ENCODE measurements at places on chromosomes 16 and 17.

- DNase-seq, result no peak
Measured at GRCh38 chr17:77395501-77396048, 254.8 kb downstream of the SEC14L1 start.

DNA sequence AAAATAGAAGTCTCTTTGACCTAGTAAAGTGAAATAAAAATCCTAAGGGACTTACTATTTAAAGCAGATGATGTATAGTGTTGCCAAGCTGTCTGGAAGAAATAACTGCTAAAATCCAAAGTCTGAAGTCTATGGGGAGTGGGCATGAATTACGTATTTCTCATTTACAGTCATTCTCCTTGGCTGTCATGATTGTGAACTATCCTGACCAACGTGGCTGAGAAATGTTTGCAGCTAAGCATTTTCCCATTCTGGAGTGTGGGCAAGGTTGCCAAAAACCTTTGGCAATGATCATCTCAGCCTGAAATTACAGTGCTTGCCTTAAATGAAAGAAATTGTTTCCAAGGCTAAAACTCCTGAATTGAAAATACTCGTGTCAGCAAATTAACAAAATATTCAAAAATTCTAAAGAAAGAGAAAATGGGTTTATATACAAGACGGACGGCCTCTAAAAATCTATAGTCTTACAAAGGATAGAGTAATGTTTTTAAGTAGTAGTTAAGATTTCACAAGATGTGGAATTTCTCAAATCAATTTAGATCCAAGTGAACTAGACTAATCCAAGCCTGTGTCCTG, 77.0 kb downstream of the CACNG1 start:
- no peak for DNase-seq

GRCh38 chr17:73598212-73598611, 46.0 kb downstream of the SDK2 start:
- DNase-seq, result no peak

- DNase-seq, result no peak
Measured at GRCh38 chr17:31877341-31877740, 18.3 kb upstream of the COPRS start.

DNA sequence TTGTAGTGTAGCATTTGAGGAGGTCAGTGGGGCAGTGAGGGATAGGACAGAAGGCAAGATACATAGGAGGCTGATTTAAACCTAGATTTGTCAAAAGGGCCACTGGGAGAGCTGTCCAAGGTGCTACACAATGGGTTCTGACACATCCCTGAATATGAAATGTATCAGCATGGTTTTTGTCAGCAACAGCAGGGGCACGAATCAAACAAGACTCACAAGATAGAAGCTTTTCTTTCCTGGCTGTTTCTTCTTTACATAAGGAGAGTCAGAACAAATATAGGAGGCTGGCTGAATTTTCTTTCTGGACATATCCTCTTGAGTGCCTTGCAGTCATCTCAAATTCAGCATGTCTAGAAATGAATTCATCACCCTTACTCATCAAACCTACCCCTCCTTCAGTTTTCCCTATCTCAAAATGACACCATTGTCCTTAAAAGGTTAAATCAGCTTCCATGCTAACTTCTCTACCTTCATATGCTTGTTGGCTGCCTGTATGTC, 130.5 kb downstream of the NPIPB5 start:
- DNase-seq, result no peak
